ENCODE measurements at places on chromosomes 16 and 17.

GRCh38 chr16:81675662-81676061 is 103.4 kb upstream of the PLCG2 start:
- no peak for DNase-seq

GRCh38 chr17:83144421-83145357 is 65.3 kb downstream of the METRNL start:
- no peak for DNase-seq

- peak; percentile 53 for DNase-seq
Measured at GRCh38 chr17:76816590-76817135, 51.5 kb upstream of the MGAT5B start.

- DNase-seq = no peak
Measured at GRCh38 chr17:16486373-16487250, 5.4 kb downstream of the LRRC75A start.

DNA sequence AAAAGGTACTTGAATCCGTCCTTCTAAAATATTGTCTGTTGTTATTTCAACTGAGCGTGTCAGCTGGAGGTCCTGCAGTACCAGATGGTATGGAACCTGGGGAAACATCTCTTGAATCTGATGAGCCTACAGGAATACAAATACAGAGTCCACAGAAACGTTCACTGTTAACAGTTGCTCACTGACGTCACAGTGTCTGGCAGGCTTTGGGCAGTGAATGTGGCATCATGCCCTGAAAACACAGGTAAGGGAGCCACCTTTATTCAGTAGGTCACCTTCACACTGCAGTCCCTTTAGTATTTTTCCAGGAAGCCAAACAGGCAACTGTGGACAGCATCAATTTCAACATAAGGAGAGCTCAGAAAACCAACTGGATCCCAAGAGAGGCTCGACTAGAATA is 56.1 kb downstream of the AMFR start:
- no peak for DNase-seq

Data from CD4-positive, alpha-beta T cell (primary cell).